ENCODE measurements at places on chromosomes 6 and 20. TPM values are rescaled to one million over a fixed set of nuclear protein-coding genes. Genes with fewer than 3 reads are reported as not detected.

DNA sequence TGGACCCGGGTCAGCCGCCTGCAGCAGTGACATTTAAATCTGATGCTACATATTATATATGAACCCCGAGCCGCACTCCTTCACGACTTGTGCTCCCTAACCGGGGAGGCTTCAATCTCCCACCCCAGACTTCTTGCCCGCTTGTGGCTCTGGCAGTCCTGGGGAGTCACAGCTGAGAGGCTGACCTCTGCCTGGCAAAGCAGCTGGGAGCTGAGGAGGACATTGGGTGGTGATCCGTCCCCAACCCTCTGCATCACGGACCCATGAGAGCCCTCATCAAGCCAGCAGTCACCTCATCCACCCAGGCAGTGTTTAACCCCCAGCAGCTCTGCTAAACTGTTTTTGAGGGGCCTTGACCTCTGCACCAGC is 33.7 kb upstream of the CDH22 start:
- no peak for DNase-seq

DNA sequence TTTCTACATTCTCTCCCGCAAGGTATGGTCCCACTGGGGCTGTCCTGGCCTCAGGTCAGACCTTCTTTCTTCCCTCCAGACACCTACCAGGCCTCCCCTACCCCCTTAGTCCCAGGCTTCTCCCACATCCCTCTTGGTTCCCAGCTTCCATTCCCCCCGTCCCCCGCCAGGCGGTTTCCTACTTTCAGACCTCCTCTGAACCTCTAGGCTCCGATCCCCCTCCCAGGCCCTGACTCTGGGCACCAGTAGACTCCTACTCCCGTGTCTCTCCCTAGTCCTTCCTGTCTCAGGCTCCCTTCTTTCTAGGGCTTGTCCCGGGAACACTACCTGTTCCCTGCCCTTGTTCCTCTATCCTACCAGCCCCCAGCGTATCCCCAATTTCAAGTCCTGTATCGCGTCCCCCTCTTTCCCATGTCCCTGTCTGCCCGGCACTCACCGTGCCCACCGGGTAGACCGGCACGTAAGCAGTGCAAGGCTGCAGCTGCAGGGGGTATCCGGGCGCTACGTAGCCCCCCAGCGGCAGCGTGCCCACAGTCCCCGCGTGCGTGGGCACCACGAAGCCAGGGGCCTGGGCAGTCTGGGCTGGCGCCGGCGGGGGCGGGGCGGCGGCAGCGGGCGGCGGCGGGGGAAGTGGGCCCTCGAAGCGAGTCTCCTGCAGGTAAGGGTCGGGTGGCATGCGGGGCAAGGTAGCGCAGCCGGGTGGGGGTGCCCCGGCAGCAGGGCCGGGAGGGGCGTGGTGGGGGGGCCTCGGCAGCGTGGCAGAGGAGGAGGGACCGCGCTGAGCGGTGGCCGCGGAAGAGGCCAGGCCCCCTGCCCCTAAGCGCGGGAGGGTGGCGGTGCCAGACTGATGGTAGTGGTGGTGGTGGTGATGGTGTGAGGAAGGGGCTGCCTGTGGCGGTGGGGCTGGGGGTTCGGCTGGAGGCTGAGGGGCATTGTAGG is 1.5 kb downstream of the PRRT1 start:
- DNase-seq, result no peak

DNA sequence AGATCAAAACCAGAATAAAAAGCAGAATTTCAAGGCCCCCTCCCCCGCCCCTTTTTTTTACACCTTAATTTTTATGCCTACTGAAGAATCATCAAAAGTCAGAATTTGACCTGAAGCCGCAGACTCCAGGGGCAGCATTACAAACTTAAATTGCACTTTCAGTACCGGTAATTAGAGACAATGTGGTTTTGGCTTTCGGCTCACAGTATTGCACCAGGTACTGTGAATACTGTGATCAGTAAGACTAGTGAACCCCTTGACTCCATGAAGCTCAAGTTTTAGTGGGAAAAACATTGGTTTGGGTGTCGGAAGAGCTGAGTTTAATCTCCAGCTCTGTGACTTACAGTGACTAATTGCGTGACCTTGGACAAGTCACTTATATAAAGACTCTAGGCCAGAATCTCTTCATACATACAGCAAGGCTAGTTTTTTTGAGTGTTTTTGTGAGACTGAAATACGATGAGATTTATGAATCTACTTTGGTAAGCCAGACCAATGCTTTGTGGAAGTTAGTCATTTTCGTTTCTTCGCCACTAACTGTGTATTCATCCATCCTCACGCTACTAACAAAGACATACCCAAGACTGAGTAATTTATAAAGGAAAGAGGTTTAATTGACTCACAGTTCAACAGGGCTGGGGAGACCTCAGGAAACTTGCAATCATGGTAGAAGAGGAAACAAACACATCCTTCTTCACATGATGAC is 114.7 kb downstream of the SASH1 start:
- no peak for DNase-seq

GRCh38 chr6:82617648-82618047 is 254.0 kb downstream of the TPBG start:
- DNase-seq, result no peak

GRCh38 chr6:112030961-112031660 is 22.8 kb upstream of the CCN6 start:
- DNase-seq, result no peak

- peak; percentile 50 for DNase-seq
These were observed 7.8 kb downstream of the SYNGAP1 start for GRCh38 chr6:33427585-33428223.

GRCh38 chr6:25414755-25415154 is 135.6 kb downstream of the CARMIL1 start:
- no peak for DNase-seq

- DNase-seq, result no peak
These were observed 21.9 kb upstream of the PTPN1 start for GRCh38 chr20:50488236-50488806.

The TBC1D20 gene
- total RNA-seq, result 29.0 TPM

The SAYSD1 gene
- total RNA-seq, result 18.3 TPM

The KCNS1 gene
- total RNA-seq, result 89.7 TPM

All from dorsolateral prefrontal cortex (tissue), 122 donors.